ENCODE measurements at places on chromosomes 16 and 17.

DNA sequence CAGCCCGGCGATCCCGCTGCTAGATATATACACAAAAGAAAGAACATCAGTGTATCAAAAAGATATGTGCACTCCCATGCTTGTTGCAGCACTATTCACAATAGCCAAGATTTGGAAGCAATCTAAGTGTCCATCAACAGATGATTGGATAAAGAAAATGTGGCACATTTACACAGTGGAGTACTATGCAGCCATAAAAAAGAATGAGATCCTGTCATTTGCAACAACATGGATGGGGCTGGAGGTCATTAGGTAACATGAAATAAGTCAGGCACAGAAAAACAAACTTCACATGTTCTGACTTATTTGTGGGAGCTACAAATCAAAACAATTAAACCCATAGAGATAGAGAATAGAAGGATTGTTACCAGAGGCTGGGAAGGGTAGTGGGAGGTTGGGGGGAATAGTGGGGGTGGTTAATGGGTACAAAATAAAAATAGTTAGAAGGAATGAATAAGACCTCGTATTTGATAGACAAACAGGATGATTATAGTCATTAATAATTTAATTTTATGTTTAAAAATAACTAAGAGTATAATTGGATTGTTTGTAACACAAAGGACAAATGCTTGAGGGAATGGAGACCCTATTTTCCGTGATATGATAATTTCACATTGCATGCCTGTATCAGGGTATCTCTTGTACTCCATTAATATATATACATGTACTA is 176.7 kb upstream of the NOG start:
- DNase-seq: no peak

GRCh38 chr16:19876501-19877059 is 8.1 kb downstream of the GPRC5B start:
- peak; percentile 70 for DNase-seq

DNA sequence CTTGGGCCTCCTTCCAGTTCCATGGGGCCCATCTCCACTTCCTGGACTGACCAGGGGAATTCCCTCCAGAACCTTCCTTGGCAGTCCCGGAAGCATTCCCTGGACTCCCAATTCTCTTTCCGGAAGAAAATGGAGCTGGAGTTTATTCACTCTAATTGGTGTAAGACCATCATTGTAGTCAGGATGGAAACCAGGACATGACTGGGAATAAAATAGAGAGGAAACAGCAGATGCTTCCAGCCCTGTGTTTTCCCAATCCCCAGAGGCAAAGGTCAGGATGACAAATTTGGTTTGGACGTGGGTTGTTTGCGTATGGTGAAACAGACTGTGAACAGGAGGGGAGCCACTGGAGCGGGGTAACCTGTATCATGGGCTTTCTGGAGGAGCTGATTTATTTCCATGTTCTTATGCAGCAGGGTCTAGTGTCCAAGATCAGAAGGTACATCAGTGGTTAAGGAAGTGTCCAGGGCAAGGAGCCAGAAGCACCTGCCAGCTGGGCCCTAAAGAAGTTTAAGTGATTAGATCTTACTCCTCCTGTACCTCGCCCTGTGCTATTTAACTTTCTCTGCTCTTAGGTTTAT is 8.5 kb upstream of the LONP2 start:
- DNase-seq: no peak

GRCh38 chr17:42275527-42276358 is 448 bp downstream of the STAT5B start:
- DNase-seq: peak; percentile 76

- no peak for DNase-seq
These were observed 269.7 kb downstream of the SEC14L1 start for GRCh38 chr17:77410470-77410869.

DNA sequence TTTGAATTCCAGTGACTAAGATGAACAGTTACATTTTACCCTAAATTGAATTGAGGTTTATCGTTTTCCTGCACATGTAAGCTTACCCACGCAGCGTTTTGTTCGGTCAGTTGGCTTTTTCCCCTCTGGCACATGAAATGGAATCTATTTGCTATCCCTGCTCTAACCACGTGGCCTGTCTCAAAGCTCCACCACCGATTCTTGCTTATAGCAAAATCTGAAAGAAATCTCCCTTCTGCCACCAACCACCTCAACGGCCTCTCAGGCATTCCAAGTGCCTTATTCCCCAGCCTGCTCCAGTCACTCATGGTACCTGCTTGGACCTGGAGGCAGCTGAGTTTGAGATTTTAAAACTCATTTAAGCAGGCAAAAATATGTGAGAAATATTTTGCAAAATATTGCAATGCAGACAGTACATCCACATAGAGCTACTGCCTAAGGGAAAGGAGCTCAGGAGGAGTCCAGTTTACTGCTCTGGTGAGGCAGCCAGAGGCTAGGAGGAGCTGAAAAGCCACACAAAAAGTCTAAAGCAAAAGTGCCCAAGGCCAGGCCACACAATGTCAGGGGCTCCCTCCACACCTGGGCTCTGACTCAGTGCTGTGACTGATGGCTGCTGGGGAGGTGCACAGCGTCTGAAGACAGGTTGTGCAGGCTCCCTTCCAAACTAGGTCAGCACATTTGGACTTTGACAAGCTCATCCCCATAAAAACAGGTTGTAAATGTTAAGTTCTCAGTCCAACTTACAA is 26.4 kb downstream of the ARHGAP17 start:
- peak; percentile 44 for DNase-seq

DNA sequence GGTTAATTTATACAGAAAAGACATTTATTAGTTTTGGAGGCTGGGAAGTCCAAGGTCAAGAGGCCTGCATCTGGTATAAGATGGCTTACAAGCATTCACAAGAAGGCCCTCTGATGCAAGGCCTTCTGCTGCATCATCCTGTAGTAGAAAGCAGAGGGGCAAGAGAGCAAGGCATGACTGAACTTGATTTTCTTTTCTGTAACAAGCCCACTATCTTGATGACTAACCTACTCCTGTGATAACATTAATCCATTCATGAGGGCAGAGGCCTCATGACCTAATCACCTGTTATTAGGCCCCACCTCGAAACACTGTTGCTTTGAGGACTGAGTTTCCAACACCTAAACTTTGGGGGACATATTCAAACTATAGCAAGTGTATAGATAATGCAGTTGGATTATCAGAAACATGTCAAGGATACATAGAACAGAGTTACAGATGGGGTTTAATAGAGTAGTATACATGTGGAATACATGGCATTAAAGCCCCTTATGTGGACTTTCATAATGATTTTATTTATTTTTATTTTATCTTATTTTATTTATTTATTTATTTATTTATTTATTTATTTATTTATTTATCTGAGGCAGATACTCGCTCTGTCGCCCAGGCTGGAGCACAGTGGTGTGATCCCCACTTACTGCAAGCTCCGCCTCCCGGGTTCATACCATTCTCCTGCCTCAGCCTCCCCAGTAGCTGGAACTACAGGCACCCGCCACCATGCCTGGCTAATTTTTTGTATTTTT is 88.2 kb downstream of the CHD9 start:
- no peak for DNase-seq

DNA sequence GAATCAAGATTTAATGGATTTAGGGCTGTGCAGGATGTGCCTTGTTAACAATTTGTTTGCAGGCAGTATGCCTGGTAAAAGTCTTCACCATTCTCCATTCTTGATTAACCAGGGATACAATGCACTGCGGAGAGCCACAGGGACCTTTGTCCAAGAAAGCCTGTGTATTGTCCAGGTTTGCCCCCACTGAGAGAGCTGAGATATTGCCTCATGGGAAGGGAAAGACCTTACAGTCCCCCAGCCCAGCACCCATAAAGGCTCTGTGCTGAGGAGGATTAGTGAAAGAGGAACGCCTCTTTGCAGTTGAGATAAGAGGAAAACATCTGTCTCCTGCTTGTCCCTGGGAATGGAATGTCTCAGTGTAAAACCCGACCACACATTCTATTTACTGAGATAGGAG is 2169.6 kb downstream of the TP53TG3F start:
- no peak for DNase-seq

GRCh38 chr16:48156790-48157209 is 1.0 kb upstream of the ABCC12 start:
- DNase-seq: peak; percentile 58

- DNase-seq: no peak
These were observed 16.7 kb upstream of the GNG13 start for GRCh38 chr16:817001-817906.

DNA sequence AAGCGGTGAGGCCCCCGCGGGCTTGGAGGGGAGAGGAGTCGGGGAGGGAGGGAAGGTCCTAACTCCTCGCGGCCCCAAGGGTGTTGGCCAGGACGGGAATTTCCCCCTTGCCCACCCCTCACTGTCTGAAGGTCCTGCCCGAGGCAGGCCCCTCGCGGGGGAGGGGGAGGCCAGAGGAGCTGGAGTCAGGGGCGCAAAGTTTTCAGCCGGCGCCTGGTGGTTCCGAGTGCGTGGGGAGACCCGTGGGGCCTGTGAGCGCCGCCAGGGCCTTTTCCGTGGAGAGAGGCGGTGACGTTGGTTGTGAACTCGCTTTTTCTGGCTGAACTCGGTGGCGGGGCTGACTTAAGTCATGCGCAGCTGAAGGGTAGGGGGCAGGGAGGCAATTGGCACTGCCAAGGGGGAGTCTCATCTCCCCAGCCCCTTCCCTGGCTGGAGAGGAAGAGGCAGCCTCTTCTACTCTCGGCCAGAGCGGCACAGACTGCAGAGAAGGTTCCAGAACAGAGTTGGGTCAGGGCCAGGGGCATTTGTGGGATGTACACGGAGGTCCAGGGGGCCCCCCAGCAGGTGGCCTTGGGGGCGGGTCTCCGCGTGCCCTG is 1.5 kb downstream of the CACNA1H start:
- DNase-seq: peak; percentile 45

DNA sequence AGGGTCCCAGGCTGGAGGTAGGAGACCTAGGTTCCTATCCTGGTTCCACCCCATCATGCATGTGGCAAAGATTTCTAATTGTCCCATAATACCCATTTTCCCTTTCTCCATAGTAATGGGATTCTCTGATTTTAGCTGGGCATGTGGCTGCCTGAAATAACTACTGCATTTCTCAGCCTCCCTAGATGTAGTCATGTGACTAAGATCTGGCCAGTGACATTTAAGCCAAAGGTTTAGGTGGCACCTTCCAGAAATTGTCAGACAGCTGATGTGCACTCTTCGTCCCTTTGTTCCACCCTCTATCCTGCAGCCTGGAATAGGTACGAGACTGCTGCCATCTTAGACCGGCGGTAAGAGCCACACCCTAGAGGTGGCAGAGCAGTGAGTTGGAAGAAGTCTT is 8.2 kb downstream of the NXPH3 start:
- DNase-seq: no peak

DNA sequence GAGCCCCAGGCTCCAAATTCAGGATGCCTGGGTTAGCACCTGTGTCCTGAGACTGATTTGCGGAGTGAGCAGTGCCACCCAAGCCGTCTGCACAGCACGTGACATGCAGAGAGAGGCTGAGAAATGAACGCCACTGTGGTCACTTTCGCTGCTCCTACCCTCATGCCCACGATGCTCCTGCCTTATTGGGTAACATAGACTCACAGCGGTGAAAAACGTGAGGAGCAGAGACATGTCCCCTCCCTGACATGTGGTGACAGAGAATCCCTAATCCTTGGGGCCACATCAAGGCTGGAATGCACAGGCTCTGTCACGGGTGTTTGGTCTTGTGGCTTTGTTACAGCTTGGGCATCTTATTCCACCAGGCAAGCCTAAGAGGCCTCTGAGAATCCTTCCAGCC is 52.1 kb upstream of the CACNG5 start:
- no peak for DNase-seq

DNA sequence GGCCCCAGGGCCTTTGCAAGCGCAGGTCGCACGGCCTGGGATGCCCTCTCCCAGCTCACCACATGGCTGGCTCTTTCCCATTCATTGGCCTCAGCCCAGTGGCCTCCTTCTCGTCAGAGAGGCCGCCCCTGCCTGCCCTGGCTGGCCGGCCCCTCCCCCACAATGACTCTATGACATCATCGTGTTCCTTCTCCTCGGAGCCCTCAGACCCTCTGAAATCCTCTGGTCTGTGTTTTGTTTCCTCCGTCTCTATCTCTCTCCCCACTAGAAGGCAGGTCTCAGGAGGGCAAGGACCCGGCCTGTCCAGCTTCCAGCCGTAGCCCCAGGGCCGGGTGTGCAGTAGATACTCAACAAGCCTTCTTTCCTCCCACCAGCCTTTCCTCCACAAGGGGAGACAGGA is 164.8 kb upstream of the FOXF1 start:
- no peak for DNase-seq

DNA sequence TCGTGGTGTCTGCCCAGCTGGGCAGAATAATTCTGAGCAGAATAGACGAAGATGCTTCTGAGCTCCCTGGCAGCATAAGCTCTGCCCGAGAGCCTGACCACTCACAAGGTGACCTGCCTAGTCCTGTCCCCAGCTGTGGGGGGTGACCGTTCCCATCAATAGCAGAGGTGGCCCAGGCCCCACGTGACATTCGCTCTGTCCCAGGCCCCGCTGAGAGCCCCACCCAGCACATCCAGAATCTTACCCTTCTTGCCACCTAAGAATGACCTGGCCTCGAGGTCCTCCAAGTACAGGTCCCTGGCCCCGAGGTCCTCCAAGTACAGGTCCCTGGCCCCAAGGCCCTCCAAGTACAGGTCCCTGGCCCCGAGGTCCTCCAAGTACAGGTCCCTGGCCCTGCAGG is 695 bp upstream of the TMEM204 start:
- DNase-seq: no peak

DNA sequence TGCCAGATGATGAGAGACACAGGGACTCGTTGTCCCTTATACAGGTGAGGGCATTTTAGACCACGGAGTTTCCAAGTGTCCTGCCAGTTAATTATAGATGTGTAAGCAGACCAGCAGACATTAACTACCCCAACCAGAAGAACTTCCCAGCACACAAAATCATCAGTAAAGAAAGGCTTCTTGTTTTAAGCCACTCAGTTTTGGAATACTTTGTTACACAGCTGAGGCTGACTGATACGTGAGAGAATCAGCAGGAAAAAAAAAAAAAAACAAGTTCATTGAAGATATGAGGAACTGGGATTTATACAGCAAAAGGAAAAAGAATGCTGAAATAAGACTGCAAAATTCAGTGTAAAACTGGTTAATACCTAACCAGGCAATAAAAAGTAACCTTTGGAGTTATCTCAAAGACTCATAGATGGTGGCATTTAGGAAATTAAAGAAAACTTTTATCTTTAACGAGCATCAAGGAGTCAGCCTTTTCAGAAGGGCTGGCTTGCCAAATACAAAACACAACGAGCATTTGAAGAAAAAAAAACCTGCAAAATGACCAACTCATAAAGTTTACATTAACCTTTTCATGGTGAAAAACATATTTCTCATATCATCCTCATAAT is 28.1 kb downstream of the TMEM238L start:
- DNase-seq: no peak
